ENCODE measurements at places on chromosomes 2 and 18.

GRCh38 chr2:111025288-111025687 lies 95.4 kb upstream of the BCL2L11 start:
- DNase-seq = no peak

DNA sequence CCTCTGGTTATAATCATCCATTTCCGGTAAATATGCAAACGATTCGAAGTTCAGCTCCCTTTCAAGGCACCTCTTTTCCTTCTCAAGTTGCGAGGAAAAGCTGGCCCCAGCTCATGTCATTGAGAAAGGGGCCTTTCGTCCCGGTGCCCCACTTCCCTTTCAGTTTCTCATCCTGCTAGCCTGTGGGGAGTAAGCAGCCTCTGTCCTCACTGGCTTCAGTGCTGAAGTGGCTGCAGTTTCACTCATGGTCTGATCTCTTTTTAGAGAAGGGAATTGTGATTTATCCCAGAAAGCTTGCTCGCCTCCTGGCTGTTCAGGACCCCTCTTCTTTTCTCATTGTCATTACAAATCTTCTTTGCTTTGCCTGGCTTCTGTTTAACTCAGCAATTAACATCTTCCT lies 207.5 kb downstream of the NR4A2 start:
- no peak for DNase-seq

DNA sequence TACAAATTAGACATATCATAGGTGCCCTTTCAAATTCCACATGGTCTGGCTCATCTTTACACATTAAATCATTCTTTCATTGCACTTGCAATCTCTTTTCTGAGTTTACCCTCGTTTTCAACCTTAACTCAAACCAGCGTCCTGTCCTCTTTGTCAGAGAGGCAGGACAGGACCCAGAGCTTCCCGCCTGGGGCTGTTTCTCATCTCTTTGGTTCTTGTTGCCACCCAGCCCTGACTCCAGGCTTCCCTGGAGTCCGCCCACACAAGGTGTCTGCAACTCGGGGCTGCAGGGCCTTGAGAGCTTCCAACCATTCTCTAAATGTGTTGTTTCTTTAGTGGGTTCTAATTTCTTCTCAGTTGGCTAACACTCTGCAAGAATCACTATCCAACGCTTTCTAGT lies 24.4 kb downstream of the RBMS1 start:
- DNase-seq = no peak

GRCh38 chr2:232857158-232857563 lies 12.9 kb upstream of the SNORC start:
- no peak for DNase-seq

GRCh38 chr2:144274131-144274530 lies 245.8 kb downstream of the ZEB2 start:
- no peak for DNase-seq

- no peak for DNase-seq
Measured at GRCh38 chr2:69188182-69188900, 175.4 kb downstream of the ANTXR1 start.

DNA sequence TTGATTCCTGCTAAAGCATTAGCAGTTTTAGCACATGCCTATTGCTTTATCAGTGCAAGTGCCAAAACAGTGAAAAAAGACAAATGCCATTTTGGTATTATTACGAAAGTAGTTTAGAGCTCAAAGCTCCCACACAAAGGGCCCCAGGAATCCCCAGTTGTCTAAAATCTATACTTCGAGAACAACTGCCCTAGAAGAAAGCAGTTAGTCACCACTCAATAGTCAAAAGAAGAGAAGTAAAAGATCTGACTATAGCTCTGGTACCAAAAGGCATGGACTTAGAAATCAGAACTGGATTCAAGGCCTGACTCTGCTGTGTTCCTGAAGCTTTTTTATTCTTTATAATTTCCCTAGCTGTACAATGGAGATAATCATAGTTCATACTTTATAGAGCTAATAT lies 21.8 kb downstream of the SCN3A start:
- DNase-seq = no peak

GRCh38 chr2:32064021-32064601 lies 755 bp downstream of the SPAST start:
- DNase-seq = no peak

DNA sequence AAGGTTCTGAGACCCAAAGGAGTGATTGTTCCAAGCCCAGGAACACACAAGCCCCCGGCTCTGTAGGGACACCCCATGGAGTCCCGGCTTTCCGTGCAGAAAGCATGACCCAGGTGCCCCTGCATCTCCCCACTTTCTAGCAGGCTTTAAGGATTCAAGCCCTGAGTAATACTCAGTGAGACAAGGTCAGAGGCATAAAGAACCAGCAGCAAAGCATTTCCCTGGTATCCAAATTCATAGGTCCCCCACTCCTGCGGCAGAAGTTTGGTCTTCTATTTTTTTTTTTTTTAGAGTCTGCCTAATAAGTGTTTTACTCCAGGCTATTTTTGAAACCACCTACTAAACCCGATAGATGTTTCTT lies 16.3 kb downstream of the TSHZ1 start:
- DNase-seq = no peak

- no peak for DNase-seq
Measured at GRCh38 chr2:224598678-224599077, 13.5 kb upstream of the CUL3 start.

GRCh38 chr18:27903906-27904305 lies 273.0 kb downstream of the CDH2 start:
- DNase-seq = no peak

GRCh38 chr2:199693861-199694260 lies 157.1 kb downstream of the FTCDNL1 start:
- DNase-seq = no peak

- no peak for DNase-seq
Measured at GRCh38 chr2:226874749-226875148, 38.9 kb downstream of the RHBDD1 start.

DNA sequence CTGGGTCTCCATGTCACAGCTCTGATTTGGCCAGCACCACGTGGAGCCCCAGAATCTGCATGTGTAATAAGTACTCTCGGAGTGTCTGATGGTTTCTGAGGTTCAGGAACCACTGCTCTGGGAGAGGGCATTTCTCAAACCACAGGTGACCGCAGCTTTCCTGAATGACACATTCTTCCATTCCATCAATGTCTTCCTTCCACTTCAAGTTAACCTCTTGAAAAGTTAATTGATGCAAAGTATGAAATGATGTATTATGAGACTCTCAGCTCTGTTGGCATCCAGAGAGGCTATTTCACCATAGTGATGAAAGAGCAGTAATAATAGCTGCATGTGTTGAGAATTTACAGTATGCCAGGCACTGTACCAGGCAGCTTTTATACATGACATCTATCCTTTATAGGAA lies 61.3 kb upstream of the CRIM1 start:
- DNase-seq = no peak

GRCh38 chr2:191030521-191031154 lies 16.7 kb upstream of the STAT1 start:
- DNase-seq = no peak

DNA sequence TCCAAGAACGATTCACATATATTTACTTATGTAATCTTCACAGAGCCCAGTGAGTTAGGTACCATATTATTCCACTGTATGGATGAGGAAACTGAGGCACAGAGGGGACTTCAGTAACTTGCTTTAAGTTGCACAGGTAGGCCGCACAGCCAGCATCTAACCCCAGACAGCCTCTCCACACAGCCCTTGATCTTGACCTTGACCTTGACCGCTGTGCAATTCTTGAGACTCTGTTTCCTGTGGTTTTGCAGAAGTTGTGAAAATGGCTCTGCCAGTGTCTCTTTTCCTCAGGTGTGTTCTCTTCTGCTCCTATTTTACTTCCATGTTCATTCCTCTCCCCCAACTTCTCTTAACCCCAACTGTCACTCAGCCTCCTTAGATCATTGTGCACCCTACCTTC lies 206.5 kb downstream of the SOX11 start:
- no peak for DNase-seq

DNA sequence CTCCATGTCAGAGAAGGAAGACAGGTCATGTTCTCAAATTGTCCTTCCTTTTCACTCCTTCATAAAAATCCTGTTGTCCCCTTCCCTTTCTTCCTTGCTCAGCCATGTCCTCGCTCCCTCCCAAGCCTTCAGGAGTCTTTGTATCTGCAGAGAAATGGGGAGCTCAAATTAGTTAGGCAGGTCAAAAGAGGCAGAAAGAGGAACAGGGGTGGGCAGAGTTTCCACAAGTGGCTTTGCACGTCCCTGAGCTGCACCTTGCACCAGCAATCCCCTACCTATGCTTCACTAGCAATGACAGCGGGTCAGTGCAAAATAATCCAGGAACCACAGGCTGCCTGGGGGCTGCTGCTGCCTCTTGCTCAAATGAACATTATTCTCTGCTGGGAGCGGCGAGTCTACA lies 152.1 kb upstream of the ITGA6 start:
- no peak for DNase-seq

GRCh38 chr18:50806208-50806616 lies 13.6 kb downstream of the MRO start:
- DNase-seq = no peak

GRCh38 chr2:200428961-200429665 lies 80.8 kb downstream of the KCTD18 start:
- DNase-seq = no peak

DNA sequence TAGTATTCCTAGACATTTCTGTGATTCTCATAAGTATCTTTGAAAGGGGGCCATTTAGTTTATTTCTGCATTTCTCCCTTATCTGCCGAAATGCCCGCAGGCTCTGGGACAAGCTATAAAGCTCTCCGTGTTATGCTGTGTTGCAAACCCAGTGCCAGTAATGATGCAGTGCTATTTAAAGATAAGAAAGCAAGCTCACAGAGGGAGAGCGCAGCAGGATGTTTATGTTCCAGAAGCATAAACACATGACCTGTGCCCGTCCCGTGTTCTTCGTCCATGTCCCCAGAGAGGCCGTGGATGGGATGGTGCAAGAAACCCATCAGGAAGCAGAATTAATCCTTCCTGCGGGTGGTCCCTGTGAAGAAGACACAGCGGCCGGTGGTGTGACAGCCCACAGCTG lies 99.4 kb downstream of the NEDD4L start:
- no peak for DNase-seq

DNA sequence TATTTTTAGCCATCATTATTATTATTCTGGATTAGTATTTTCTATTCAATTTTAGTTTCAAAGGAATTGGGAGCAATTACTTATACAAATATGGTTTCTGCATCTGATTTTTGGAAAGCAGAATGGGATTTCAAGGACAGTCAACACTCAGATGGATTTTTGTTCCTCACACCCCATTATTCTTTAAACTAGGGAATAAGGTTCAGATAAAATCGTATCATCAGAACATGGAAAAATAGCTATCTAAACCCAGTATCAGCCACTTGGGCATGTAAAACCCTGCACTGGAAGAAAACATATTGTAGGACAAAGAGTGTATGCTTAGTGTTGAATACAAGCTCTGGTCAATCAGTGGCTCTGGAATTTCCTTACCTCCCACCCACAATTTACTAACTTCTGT lies 452.5 kb downstream of the ZNF516 start:
- no peak for DNase-seq

DNA sequence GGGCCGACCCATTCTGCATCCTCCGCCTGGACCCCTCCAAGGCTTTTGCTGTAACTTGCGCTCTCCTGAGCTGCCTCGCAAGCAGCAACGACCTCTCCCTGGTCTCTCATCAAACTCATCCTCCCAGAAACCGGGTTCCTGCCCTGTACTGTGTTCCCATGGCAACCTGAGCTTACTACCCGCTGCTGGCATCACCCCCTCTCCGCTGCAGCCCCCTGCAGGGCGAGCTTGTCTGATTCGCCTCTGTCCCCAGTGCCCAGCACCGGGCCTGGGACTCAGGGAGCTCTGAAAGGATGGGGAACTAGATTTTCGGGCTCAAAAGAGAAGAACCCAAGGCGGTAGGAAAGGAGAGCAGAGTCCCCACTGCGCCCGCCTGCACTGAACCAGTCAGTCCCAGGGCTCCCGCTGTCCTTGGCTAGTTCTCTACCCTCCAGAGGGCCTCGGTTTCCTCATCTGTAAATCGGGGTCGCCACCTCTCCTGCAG lies 463 bp downstream of the HS1BP3 start:
- DNase-seq = no peak

- no peak for DNase-seq
Measured at GRCh38 chr18:7017013-7017412, 100.6 kb downstream of the LAMA1 start.

DNA sequence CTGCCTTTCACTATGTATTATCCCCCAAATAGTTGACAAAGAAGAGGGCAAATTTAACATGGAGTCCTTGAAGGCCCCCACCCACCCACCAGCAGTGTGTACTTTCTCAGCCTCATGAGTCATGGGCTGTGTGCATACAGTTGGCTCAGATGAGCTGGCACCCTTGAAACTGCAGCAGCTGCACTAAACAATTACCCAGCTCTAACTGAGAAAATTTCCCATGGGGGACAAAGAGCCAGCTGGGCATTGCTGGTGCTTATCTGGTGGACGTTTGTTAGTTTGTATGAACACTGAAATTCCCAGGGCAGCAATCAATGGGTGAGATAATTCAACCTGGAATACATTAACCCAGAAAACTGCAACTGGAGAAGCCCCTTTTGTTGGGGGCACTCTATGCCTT lies 131.7 kb downstream of the GCA start:
- no peak for DNase-seq

GRCh38 chr2:125701070-125701469 lies 954.9 kb upstream of the GYPC start:
- DNase-seq = no peak

DNA sequence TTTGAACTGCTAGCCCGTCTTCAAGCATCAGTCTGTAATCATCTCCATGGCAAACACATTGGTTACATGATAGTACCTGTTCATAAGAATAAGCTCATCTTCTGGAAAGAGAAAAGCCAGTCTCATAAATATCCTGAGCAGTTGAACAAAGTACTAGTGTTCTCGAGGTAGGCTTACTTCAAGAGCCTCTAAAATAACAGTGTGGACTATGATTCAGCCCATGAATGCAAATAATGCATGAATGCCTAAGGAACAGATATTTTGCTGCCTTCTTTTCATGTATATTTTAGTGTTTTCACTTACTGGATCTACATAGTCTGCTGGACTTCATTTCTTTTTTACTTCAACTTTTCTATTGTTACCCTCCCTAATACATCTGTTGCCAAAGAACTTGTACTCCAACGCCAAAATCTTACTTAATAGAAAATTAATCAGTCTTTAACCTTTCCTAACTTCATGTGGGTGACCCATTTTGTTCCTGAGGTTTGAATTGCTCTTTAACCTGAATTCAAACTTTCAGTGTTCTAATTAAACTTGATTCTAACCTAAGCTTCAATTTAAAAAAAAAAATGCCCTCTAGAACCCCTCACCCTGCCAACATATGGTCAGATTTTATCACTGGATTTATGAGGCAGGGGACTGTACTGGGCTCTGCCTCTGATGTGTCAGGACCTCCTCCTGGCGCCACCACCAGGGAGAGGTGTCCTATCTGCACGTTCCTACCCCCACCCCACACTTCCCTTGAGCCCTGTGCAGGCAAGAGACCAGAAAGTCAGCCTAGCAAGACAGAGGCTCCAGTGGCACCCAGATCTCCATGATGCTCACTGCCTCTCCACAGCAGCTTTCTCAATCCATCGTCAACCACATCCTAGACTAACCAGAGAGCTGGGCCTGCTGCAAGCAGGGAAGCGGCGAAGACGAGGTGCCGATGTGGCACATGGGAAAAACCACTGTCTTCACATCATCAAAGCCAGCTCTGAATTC lies 264.7 kb upstream of the ID2 start:
- no peak for DNase-seq
